ENCODE measurements at places on chromosomes 2 and 18.
A peak's percentile ranks its signal among the peaks of the same experiment; 100 is the strongest.

- peak; percentile 23 for DNase-seq
These were observed 152.2 kb downstream of the SMAD7 start for GRCh38 chr18:48798334-48799245.

DNA sequence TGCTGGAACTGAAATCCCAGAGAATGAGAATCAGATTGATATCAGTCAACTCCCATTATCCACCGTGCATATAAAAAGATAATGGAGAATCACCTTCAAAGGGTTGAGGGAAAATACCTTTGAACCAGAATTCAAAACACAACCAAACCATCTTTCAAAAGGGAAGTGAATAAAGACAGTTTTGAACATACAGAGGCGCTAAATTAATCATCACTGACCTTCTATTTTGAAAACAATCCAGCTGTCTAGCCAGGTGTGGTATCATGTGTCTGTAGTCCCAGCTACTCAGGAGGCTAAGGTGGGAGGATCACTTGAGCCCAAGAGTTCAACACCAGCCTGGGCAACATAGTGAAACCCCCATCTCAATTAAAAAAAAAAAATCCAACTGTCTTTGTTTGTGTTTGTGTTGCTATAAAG lies 63.6 kb downstream of the TRABD2A start:
- DNase-seq = no peak

- no peak for DNase-seq
These were observed 758.1 kb upstream of the DDX18 start for GRCh38 chr2:117056376-117056748.

DNA sequence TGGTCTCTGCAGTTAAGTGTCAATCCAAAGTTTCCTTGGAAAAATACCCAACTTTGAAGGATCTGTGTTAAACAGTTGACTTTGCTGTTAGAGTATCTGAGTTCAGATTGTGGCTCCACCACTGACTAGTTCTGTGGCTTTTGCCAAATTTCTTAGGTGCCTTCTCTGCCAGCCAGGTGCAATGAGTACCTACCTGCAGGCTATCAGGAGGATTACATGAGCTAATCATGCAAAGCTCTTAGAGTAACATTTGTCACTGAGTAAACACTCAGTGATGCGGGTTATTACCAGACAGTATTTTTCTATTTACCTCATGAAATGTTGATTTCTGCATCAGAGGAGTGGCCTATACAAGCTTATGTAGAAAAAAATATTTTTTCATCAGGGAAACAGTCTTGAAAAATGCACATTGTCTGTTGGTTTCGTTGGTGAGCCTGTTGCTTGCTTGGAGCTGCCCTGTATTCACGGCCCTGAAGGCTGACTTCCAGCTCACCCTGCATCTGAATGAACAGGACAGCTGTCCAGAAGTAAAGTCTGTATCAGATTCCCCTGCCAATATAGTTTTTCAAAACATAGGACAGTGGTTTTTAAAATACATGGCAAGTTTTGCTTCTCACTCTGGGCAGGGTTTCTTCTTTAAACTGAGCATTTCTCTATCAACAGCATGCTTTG lies 235.1 kb downstream of the CDCA7 start:
- DNase-seq = no peak

GRCh38 chr2:219335373-219335786 lies 2.8 kb upstream of the RESP18 start:
- DNase-seq = no peak

DNA sequence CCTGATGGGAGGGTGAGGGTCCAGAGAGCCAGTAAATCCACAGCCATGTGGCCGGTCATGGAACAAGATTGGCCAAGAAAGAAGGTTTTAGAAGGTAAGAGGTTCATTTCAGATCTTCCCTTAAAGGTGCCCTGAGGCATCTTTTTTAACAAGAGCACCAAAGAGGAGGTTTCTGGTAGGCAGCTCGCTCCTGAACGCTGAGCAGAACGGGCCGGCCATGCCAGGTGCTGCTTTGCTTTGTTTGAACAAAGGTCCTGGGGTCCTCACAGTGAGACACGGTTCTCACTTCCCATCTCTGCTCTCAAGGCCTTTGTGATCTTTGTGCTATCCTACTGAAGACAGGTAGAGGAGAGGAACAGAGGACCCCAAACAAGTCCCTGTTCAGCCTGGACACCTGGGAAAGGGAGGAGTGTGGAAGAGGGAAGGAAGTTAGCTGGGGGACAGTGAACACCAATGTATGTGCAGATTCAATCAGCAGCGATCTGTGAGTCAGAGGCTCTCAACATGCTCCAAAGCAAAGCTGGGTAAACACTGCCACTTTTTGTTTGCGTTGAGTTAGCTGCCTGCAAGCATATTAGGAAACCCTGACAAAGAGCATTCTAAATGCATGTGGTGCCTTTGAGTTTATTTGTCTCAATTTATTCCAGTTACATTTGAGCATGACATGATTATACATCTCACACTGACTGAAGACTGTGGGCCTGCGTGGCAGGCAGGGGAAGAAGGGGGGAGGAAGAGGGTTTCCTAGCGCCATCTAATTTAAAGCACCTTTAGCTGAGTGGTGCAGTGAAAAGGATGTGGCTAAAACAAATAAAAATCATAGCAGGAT lies 102.4 kb downstream of the ASB1 start:
- no peak for DNase-seq

GRCh38 chr2:36277881-36278523 lies 77.6 kb upstream of the CRIM1 start:
- DNase-seq = no peak

GRCh38 chr18:67735506-67735905 lies 219.0 kb upstream of the DSEL start:
- no peak for DNase-seq

- no peak for DNase-seq
These were observed 14.3 kb upstream of the PRSS56 start for GRCh38 chr2:232505856-232506255.

- no peak for DNase-seq
These were observed 837.7 kb upstream of the SLC39A10 start for GRCh38 chr2:194819367-194819766.

- no peak for DNase-seq
These were observed 734.9 kb downstream of the EPHA4 start for GRCh38 chr2:220837226-220837625.

- DNase-seq = no peak
These were observed 11.0 kb upstream of the SMCHD1 start for GRCh38 chr18:2644535-2644934.

GRCh38 chr2:129821445-129821844 lies 158.0 kb upstream of the RAB6C start:
- no peak for DNase-seq

DNA sequence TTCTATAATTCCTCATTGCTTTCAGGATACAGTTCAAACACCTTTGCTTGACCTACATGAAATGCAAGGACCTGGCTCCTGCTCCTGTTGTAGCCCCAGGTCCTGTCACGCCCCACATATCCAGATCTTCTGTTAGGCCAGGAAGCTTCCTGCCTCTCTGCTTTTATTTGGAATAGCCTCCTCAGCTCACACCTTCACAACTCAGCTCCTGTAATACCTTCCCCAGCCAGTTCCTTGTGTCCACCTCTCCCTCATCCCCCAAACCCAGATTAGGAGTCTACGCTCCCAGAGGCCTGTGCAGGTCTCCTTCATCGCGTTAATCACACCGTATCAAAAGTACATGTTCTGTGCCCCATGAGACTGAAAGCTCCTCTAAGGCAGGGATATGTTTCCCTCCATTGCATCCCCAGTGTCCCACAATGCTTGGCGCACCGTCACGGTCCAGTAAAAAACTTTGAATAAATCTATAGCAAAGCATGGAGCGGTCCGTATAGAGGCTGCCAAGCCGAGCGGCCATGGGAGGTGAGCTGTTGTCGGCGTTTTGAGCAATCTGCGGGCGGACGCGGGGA lies 371 bp downstream of the MDH1B start:
- DNase-seq = no peak

DNA sequence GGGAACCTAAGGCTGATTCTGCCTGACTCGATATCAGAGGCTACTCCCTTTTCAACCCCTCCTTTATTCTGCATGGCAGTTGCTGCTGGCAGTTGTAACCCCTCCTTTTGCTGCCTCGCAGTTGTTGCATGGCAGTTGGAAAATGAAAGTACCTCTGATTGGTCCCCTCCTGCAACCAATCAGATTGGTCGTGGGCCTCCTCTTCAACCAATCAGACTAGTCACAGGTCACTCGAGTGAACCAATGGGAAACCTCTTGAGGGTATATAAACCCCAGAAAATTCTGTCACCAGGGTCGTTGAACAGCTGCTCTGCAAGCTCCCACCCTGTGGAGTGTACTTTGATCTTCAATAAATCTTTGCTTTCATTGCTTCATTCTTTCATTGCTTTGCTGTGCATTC lies 294.3 kb upstream of the SLC8A1 start:
- no peak for DNase-seq

DNA sequence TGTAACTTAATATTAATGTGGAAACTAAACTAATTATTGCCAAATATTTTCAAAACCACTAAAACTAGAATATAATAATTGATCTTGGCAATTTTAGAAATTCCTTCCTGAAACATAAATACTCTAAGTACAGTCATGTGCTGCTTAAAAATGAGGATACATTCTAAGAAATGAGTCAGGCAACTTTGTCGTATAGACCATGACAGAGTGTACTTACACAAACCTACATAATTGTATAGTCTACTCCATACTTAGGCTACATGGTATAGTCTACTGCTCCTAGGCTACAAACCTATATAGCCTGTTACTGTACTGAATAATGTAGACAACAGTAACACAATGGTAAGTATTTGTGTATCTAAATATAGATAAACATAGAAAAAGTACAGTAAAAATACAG lies 27.6 kb downstream of the FEZ2 start:
- no peak for DNase-seq

- no peak for DNase-seq
These were observed 25.2 kb downstream of the AAK1 start for GRCh38 chr2:69618362-69618761.

DNA sequence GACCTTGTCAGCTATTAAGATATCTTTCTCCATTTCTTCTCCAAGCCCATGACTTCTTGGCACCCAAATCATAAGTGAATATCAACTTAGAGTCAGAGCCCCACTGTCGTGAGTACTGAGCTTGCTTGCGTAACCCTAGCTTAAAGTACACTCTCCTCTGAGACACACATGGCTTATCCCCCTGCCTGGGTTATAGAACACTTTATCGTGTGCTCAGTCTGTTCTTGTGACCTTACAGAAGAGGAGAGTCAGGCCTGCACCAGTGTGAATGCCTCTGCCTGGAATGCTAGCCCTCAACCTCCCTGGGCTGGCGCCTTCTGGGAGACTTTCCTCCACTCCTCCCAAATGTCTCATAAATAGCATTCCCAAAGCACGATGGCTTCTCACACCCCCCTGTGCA lies 79.3 kb downstream of the CEP192 start:
- DNase-seq = no peak

- DNase-seq = no peak
These were observed 100.9 kb downstream of the AP1S3 start for GRCh38 chr2:223736488-223736887.

DNA sequence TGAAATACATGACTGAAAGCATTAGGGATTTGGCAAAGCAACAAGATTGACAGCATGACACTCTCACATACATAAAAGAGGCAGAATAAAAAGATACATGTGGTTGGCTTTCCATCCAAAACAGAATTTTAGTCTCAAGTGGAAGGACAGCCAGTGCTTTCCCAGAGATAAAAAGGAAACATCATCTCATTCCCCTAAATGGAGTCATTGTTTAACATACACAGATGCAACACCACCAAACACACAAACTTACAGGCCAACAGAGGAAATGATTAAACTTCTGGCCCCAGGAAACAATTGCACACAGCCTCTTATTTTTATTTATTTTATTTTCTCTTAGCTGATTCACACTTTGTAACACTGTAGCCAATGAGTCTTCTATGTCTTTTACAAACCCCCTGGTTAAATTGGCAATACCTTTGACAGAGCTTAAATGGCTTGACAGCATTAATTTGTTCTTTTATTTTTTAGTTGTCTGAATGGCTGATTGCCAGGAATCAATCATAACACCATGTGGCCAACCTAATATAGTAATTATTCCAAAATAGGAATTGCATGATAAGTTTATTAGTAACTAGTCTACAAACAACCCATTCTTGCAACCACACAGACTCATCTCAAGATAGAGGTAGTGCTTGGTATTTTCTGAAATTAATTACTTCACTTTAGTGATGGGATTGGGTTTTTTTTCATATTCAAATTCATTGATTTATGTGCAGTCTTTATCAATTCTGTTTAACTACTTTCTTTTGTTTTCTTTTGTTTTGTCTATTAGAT lies 190.5 kb downstream of the RND3 start:
- no peak for DNase-seq

GRCh38 chr2:113068706-113069485 lies 1.1 kb downstream of the IL1F10 start:
- DNase-seq = peak; percentile 2

DNA sequence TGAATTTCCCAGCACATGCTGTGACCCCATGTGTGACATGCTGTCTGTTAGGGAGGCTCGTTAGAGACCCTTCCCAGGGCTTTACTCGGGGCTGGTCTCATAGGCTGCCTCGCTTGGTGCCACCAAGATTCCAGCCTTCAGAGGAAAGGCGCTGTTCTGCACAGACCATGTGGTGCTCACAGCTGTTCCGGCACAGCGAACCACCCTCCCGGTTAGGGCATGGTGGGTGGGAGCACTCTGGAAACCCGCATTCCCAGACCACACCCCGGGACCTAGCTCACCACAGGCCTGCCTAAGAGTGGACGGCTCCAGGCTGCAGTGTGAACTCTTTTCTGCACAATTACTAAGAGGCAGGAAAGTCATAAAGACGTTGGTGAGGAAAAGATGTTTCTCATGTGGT lies 112.0 kb downstream of the MBP start:
- DNase-seq = no peak

GRCh38 chr2:152022090-152022489 lies 76.8 kb downstream of the CACNB4 start:
- DNase-seq = no peak

GRCh38 chr2:231666171-231667095 lies 41.9 kb upstream of the PTMA start:
- peak; percentile 92 for DNase-seq

DNA sequence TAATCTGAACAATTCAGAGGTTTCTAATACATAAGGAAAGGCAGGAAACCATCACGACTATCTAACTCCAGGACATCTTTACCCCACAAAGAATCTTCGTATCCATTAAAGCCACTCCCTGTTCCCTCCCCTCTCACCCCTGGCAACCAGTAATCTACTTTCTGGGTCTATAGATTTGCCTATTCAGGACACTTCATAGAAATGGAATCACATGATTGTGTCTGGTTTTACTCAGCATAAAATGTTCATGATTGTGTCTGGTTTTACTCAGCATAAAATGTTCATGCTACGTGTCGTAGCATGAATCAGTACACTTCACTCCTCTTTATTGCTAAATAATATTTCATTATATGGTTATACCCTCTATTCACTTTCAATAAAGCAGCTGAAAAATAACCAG lies 11.6 kb downstream of the FECH start:
- no peak for DNase-seq

- DNase-seq = no peak
These were observed 236.8 kb upstream of the ATP5MC3 start for GRCh38 chr2:175418224-175418835.

DNA sequence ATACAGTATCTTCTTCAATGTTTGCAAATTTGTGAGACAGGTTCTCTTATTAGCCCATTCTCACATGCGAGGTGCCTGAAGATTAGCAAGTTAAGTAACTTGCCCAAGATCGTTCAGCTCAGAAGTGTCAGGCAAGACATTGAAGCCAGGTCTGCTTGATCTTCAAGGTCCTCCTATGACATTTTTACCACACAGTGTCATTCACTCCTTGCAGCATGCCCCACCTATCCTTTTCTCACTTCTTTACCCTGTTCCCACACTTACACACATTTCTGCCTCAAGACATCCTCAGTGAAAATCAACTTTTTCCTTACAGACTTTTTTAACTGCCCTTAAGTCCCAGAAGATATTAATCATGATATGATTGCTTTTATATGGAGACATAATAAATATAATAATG lies 73.8 kb downstream of the SCN2A start:
- DNase-seq = no peak

Data from ecto neural progenitor cell (in vitro differentiated cells).